Fibroblast of skin of right quadriceps (primary cell): ENCODE measurements at places on chromosomes 12 and 14.

DNA sequence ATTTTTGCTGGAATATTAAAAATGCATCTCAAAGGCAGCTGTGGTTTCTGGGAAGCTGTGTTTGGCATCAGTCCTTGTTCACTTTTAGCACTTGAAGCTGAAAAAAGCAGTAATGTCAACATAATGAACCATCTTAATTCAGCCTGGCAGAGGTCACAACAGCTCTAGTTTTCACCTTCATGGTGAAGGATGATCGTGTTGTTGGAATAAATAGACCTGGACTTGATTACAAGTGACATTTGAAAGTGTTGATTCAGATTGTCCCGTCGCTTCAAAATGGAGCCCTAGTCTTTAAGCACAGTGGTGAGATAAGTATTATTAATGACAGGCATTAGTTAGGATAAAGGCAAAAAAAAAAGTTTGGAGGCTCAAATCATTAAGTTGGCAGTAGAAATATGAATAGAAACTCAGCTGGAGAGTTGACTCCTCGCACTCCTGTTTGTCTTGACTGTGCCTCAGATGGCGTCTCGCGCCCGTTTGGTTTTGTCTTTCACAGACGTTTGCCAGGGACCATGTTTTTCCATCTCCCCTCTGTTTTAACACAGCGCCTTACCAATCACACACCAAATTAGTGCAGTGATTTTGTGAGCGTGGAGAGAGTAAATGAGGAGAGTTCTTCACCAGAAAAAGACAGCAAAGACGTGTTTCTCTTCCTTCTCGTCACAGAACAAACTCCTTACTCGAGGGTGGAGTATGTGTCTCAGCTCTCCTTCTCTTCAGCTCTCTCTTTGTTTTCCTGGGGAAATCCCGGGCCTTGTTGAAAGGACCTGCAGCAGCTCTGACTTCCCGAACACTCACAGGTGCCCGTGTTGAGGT is 53.4 kb upstream of the MMP17 start:
- no peak for DNase-seq

GRCh38 chr14:35341751-35342488 is 49.7 kb downstream of the PSMA6 start:
- peak; percentile 61 for DNase-seq

DNA sequence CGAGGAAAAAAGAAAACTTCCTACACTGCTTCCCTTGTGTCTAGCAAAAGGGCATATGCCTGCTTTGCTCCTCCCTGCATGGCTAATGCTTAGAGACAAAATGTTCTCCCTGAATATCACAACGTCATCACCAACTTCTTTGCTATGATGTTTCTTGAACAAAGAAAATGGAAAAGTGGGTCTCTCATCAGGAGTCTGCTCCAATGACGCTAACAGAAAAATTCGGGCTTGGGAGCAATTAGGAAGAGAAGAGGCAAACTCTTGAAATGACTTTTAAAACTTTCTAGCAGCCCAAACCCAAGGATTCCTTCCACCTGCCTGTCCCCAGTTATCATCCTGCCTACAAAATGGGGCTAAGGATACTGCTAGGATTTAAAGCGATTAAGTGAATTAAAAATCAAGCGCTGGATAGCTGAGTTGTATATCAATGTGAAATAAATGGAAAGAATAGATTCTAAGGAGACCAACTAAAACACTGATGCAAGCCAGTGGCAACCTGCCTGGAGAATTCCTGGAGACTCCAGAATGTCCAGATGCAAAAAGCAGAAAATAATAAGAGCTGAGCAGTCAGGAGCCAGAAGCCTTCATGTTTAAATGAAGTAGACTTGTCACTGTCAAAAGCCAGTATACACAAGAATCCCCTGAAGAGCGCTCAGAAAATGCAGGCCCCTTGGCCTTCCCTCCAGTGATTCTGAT is 183.8 kb downstream of the DPF3 start:
- DNase-seq: peak; percentile 48

DNA sequence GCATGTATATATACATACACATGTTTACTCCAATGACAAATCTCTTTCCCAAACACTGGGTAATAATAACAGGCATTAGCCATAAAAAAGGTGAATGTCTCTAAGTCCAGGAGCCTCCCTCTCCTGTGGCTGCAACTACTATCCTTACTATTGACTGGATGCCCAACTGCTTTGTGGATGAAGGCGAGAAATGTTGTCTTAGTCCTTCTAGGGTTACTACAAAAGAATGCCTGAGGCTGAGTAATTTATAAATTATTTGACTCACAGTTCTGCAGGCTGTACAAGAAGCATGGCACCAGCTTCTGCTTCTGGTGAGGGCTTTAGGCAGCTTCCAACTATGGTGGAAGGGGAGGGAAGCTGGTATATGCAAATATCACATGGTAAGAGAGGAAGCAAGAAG is 366.0 kb upstream of the DDHD1 start:
- peak; percentile 61 for DNase-seq

DNA sequence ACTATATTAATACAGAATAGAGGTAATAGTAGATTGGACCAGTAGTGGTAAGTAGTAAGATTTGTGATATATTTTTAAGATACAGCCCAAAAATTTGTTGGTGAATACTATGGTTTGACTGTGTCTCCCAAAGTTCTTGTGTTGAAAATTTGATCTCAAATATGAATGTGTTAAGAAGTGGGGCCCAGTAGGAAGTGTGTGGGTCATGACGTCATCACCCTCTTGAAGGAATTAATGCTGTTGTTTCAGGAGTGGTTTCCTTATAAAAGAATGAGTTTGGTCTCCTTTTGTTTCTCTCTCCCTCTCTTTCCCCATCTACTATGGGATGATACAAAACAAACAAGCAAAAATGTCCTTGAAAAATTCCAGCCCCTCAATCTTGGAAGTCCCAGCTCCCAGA is 16.3 kb downstream of the LUM start:
- DNase-seq: no peak

- DNase-seq: no peak
Measured at GRCh38 chr14:65548878-65549277, 136.3 kb downstream of the FUT8 start.

DNA sequence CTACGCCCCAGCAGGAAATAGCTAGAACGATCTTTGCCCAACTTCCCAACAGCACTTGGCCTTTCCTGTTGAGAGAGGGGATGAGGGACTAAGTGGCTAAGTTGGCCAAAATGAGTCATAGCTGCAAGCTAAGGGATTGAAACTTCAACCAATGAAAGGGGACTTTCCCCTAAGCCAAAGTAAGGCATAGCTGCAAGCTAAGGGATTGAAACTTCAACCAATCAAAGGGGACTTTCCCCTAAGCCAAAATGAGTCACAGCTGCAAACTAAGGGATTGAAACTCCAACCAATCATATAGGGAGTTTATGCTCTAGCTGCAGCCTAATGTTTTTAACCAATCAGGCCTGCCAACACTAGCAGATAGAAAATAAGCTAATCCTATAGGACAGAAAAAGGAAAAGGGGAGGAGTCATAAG is 100.5 kb upstream of the SSTR1 start:
- no peak for DNase-seq

DNA sequence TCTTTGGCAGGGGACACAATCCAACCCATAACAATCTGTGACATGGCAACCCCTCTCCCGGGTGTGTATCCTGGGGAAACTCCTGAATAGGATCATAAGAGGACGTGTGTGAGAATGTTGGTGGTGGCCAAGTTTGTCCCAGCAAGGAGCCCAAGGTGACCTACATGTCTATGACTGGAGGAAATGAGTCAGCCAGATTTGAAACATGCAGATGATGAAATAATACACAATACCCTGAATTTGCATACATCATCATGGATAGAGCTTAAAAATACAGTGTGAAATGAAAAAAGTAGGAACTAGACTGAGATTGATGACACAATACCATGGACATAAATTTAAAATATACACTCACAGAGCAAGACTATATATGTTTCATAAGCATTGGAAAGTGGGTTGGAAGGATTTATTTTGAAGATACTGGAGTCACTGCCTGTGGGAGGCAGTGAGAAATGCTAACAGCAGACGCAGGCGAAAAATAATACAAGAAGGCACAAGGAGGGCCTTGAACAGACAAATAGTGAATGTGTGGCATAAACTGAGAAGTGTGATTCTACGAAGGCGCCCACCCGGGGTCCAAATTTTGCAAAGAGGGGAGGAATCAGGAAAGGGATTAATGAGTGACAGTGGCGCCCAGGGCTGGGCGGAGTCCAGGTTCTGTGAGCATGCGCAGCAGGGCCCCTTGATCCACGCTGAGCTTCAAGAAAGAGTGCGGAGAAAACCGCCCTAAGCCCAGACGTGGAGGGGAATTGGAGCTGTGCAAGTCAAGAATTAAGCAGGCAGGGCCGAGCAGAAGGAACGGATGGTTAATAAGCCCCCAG is 7.0 kb upstream of the MAP1LC3B2 start:
- DNase-seq: peak; percentile 72

GRCh38 chr14:50985859-50986331 is 41.6 kb upstream of the PYGL start:
- no peak for DNase-seq
